ENCODE measurements at places on chromosomes 3 and 15. TPM values are rescaled to one million over a fixed set of nuclear protein-coding genes. Genes with fewer than 3 reads are reported as not detected.

DNA sequence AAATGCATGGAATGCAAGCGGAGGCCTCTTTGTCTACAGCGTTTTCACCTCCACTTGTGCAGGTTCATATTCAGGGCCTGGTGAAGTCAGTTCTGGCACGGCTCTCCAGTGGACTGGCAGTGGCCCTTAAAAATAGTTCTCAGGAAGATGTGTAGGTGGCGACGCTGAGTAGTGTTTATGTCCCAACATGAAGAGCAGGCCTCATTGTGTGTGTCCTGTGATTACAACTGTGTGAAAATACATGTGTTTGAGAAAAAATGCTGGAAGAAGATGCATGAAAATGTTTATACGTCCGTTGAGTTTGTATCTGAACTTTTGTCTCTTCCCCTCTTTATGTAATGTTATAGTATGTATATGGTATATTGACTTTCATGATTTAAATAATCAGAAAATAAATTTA is 7.2 kb downstream of the LIPC start:
- DNase-seq = peak; percentile 27

The TERC gene
- total RNA-seq = 274 TPM

- peak; percentile 81 for DNase-seq
Measured at GRCh38 chr15:72474912-72475628, 940 bp downstream of the ARIH1 start.

DNA sequence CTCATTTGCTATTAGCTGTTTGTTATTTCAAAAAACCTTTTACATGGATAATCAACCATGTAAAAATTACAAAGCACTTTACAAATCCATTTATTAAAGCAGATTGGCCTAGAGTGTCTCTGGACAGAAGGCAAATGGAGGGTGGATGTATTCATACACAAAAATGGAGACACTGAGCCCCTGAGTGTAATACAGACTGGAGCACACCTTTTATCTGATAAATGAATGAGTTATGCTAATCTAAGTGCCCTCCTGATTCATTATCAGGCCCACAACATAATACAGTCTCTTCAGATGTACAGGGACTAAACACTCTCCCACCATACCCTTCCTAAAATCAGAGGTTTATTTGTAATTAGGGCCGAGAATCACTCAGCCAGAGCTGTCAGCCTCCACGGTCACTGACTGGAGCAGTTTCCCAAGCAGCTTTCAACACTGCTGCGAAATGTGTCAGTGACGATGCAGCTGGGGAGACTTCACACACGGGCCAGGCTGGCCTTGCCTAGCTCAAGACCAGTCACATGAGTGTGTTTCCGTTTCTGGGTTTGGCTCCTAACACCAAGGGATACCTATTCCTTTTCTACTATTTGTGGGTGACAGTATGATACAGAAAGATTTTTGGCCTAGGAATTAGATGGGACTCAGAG is 271.8 kb downstream of the ZIC1 start:
- no peak for DNase-seq

The NPAP1 gene
- total RNA-seq = 2.4 TPM

The GPR27 gene
- total RNA-seq = 1.2 TPM

DNA sequence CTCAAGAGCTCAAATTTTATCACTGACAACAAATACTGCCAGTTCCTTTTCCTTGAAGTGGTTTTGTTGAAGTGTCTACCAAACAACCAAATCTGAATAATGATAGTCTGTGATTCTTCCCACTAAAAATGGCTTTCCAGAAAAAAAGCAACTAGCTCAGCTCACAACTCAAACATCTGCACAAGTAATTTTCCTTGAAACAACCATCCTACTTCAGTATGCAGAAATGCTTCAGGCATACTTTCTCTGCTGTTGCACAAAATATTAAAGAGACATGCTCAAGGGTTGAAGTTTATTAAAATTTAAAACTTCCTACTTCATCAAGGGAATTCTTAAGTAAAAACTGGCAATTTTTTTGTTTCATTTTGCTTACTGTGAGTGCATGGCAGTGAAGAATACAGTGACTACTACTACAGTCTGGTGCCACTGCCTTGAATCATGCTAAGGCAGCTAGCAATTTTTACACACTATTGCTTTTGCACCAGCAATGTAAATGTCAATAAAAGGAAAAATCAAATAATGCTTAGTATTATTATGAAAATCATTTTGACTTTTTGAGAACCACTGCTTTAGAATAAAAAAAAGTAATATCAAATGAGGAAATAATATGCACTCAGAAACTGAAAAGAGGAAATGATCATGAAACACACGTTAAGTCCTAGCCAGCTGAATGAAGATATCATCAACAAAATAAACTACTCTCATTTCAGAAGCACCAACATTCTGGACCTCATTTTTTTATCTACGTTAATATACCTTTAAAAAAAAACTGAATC is 33.6 kb downstream of the VPS13C start:
- DNase-seq = no peak

DNA sequence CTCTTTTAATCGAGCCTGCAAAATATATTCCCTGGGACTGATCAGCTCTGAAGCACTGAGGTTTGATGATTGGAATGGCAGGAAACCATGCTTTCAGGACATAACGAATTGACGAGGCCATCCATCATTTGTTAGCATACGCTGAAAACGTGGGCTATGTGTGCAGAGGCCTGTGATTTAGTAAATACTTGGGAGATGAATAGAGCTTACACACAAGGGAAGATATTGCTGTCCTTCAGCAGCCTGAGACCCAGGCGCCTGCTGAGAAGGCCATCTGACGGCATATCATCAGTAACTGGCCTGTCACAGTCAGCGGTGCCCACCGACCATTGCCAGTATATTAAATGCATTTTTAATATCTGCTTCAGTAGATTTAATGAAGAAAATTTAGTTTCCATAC is 16.2 kb downstream of the CDIN1 start:
- no peak for DNase-seq

The GCSAM gene
- total RNA-seq = 1.2 TPM

The IQCF6 gene
- total RNA-seq = not detected

DNA sequence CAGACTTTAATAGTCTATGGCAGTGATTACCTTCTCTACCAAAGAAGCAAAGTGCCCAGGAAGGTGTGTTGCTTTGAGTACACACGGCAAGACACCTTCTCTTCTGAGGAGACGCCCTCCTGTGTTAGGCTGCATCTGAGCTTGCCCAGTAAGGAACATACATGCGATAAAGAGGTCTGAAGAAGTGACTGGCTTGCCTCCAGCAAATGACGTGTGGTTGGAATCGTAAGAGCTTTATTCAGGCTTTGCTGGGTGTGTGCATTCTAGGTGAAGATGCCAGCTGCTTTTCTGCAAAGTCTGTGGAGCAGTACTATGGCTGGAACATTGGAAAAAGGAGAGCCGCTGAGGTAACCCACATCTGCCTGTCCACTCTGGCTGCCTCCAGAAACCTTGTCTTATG is 22.4 kb downstream of the MAP6D1 start:
- DNase-seq = peak; percentile 49

DNA sequence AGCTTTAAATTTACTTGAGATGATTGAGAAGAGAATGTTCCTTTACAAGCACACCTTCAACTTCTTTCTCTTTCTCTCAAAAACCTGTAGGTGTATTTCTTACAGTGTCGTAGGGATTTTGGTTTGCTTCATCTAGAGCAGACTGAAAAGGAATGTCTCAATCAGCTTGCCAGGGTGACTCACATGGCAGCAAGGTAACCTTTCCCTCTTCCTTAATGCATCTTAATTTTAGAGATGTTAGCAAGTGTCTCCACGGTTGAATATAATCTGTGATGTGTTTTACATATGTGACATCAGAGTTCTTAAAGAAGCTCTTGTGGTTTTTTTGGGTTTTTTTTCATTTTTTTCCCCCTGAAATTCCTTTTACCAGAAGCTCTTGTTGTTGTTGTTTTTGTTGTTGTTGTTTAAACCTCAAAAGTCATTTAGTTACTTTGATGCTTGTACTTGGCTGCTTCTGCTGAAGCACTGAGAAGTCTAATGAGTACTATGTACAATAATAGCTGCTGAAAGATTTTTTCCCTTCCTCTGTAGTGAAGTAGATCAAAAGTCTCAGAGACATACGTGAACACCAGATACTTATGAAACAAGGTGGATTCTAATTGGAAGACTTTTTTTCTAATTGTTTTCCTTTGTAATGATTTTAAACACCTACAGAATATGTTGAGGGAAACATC is 83.1 kb downstream of the RETNLB start:
- no peak for DNase-seq

The C3orf22 gene
- total RNA-seq = 1.7 TPM

GRCh38 chr3:36648241-36649034 is 115.9 kb downstream of the DCLK3 start:
- peak; percentile 61 for DNase-seq

- peak; percentile 68 for DNase-seq
Measured at GRCh38 chr15:49423901-49424550, 984 bp downstream of the FGF7 start.

The ADCY5 gene
- total RNA-seq = 48.2 TPM

DNA sequence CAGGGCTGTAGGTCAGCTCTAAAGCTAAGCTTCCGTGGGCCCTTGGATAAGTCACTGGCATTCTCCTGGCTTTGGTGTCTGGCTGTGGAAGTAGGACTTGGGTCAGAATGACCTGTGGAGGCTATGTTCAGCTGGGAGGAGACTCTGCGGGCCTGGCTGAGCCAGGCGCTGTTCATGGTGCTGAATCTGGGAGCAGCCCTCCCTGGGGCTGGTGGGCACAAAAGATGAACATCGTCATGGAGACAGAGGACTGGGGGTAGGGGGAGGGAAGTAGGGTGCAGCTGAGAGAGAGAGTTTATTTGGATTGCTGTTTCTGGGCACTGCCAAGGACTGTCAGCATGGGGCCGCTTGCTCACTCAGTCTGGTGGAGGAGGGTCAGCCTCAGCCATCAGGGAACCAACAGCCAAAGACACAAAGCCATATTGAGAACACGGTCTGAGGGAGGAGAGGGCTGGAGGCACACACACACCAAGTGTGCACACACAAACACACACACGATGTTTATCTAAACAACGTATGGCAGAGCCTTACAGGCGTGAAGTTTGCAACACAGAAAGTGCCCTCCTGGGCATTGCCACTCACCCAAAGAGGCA is 120.7 kb upstream of the LINGO1 start:
- DNase-seq = peak; percentile 18

The ITPKA gene
- 24.1 TPM for total RNA-seq

DNA sequence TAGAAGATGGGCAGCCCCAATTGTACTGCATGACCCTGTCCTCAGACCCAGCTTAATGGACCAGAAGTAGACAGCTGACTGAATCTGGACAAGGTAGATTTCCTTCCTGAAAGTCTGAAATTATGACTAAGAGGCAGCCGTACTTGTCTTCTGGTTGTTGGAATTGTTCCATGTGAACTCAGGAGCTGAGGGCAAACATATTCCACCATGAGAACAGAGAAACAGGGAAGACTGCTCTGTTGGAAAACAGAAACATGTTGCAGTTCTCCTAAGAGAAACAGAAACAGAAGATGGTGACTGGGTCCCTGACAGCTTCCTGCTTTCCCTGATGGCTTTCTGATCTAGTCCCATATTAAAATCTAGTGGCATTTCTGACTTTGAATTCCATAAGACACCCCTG is 24.1 kb downstream of the POPDC2 start:
- no peak for DNase-seq

The GRM2 gene
- 0.24 TPM for total RNA-seq

The GOLGA6L9 gene
- 0.96 TPM for total RNA-seq
